ELF-1 (cell line): ENCODE measurements at places on chromosomes 5 and 9.

DNA sequence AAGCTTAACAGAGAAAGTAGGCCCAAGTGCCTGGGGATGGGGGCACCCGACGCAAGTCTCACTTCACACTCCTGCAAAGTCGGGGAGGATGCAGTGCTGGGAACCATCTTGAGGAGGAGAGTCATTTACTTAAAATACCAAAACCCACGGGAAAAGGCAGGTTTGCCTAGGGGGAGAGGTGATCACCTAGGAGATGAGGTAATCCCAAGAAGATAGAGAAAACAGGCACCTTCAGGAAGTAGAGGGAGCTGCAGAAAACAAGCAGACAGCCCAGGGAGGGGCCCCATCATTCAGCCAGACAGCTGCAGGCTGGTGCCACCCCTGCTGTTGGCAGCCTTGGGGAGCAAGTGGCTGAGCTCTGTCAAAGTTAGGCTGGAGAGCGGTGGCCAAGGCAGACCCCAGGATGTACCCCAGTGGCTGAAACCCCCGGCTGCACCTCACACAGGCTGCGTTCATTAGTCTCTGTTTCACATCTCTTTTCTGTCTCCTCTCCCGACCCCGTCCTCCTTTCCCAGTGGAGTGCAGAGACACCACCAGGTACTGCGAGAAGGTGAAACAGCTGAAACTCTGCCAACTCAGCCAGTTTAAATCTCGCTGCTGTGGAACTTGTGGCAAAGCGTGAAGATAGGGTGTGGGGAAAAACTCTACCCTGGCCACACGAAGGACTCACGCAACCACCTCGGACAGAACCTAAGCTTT is 124.9 kb downstream of the SAXO1 start:
- no peak for DNase-seq

DNA sequence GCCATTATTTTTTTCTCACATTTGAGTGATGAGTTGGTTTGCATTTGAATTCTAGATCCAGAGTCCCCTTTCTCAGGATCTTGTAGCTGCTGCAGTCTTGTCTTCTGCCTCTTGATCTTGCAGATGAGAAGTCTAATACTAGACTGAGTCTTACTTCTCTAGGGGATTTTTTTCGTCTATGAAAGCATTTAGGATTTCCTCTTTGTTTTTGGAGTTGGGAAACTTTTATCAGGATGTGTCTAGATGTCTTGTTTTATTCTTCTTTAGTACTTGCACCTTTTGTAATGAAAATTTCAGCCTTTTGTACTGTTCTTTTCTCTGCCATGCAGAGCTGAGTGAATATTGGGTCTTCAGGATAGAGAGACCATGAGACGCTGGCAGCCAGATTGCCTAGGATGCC is 65.4 kb downstream of the ZNF618 start:
- no peak for DNase-seq

GRCh38 chr9:76529653-76530052 is 70.7 kb downstream of the GCNT1 start:
- DNase-seq: no peak

DNA sequence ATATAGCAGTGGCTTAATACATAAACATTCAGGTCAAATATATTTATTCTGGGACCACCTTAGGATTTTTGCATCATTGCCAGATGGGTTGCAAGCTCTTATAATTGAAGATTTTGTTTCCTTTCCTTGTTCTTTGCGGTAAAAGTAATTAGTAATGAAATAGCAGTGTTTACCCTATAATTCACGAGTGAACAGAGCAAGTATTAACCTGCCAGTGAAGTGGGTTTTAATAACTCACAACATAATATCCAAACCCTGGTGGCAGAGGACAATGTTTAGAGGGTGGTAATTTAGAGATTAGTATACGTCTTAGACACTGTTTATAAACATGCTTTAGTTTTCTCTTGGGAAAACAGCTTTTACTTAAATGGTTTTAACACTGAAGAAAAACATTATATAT is 11.8 kb downstream of the ARL14EPL start:
- DNase-seq: no peak

- DNase-seq: no peak
Observed at GRCh38 chr5:138725818-138726416, 27.3 kb upstream of the CTNNA1 start.

GRCh38 chr9:106859957-106860720 is 2.8 kb upstream of the ZNF462 start:
- peak; percentile 90 for DNase-seq

DNA sequence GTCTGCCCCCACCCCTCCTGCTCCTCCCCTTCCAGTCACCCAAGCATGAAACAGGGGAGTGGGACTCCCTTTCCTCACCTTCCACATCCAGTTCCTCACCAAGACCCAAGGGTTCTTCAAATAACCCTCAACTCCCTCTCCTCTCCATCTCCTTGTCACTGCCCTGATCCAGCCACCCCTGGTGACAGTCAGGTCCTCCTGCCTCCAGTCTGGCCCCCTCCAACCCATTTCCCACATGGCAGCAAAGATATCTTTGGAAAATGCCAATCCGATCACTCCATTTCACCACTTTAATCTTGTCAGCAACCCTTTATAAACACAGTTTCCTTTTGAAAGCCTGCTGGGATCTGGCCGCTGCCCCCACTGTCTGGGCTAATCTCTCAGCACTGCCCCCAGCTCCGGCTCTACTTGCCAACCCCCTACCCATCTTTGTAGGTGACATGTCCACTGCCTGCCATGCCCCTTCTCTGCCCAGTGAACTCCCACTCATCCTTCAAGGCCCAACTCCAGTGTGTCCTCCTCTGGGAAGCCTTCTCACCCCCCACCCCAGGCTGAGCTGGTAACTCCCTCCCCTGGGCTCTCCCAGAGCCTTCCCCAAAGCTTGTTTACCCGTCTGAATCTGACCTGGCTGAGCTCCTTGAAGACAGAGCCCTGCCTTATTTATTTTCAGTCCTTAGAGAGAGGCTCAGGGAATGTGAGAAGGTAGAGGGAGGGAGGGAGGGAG is 781 bp upstream of the MYOZ3 start:
- DNase-seq: no peak

GRCh38 chr5:56816546-56817081 is 1.3 kb downstream of the MAP3K1 start:
- peak; percentile 97 for DNase-seq

GRCh38 chr9:112753725-112754124 is 3.2 kb downstream of the SNX30 start:
- DNase-seq: no peak

GRCh38 chr5:91383956-91384300 is 811 bp upstream of the ARRDC3 start:
- no peak for DNase-seq

GRCh38 chr5:58477760-58478376 is 13.4 kb upstream of the GAPT start:
- no peak for DNase-seq

DNA sequence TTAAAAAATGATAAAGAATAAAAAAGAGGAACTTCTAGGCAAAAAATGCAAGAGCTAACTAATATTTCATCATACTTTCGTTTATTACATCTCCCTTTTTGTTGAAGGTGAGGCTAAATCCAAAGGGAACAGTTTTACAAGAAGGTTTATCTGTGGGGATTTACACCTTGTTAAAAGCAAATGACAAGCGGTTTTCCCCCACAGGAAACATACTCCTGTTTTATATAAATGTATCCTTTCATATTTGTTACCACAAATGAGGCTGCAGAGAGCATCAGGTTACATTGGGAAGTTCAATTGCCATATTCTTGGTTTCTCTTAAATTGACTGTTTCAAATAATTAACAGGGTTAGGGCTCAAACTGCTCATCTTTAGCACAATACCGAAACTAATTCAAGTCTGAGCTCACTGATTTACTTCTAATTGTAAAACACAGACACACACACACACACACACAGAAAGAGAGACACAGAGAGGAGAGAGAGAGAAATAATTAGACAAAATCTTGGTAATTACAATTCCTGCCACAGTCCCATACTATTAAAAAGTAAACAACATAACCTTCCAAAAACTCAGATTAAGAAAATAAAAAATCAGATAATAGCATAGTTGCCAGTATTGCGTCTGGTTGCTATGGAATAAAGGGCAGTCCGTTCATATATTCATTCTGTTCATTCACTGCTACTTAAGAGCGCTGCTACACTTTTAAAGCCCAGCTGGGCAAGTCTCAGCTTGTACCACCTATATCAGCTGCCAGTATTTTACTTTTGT is 17.1 kb downstream of the RFX3 start:
- DNase-seq: no peak

- DNase-seq: peak; percentile 8
Observed at GRCh38 chr5:163571744-163572143, 66.3 kb downstream of the MAT2B start.

DNA sequence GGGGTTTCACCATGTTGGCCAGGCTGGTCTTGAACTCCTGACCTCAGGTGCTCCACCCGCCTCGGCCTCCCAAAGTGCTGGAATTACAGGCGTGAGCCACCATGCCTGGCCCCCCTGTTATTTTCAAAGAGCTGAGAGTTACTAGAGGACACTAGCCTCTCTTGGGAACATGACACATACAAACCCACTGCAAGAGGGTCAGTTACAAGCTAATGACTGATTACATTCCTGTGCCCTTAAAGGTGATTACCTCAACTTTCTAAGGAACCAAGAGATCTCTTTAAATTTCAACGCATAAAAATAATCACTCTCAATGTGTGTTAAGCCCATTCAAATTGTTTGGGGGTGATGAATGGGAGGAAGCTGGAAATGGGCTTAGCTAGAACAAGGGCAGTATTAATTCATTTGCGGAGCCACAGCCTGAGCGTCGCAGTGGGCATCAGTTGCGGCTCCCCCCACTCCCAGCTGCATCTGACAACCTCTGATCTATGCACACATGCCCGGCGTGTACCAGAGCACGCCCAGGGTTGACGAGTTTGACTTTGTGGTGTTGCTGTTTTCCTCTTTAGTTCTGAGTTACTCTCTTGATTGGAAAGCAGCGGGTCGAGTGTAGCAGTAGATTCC is 146.9 kb downstream of the GOLPH3 start:
- no peak for DNase-seq

- peak; percentile 5 for DNase-seq
Observed at GRCh38 chr9:9392755-9393154, 1220.0 kb downstream of the PTPRD start.

GRCh38 chr5:50709471-50709870 is 43.0 kb downstream of the PARP8 start:
- no peak for DNase-seq

- DNase-seq: peak; percentile 36
Observed at GRCh38 chr5:77993855-77994318, 217.7 kb upstream of the TBCA start.

- no peak for DNase-seq
Observed at GRCh38 chr5:57277085-57277484, 103.2 kb downstream of the GPBP1 start.

GRCh38 chr5:111447822-111448221 is 64.5 kb downstream of the STARD4 start:
- DNase-seq: no peak

DNA sequence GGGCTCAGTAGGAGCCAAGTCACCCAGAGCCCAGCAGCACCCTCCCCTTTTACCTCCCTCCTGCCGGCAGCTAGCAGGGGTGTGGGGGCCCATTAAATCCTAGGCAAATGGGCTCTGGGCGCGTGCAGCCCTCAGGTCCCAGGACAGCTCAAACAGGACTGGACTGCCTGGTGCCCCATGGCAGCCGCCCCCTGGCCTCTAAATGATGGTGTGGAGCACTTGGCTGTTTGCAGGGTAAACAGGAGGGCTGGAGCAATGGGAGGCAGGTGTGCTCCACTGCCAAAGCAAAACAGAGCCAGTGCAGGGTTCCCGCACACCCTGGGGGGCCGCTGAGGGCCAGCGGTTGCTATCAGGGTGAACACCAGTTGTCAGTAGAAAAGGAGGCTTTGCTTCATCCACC is 55.9 kb upstream of the C5orf58 start:
- DNase-seq: peak; percentile 64

- DNase-seq: peak; percentile 78
Observed at GRCh38 chr9:22446950-22447617, 460 bp downstream of the DMRTA1 start.

DNA sequence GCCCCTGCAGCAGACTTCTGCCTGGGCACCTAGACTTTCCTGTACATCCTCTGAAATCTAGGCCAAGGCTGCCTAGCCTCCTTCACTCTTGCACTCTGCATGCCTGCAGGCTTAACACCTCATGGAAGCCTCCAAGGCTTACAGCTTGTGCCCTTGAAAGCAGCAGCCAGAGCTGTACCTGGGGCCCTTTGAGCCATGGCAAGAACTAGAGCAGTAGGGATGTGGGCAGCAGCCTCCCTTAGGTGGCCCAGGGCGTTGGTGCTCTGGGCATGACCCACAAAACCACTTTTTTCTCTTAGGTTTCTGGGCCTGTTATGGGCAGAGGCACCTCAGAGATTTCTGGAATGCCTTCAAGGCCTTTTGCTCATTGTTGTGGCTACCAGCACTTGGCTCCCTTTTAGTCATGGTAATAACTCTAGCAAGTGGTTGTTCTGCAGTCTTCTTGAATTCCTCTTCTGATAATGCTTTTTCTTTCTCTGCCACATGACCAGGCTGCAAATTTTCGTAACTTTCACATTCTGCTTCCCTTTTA is 606.2 kb downstream of the TLE4 start:
- DNase-seq: no peak

GRCh38 chr5:9071524-9071923 is 474.4 kb downstream of the SEMA5A start:
- no peak for DNase-seq

DNA sequence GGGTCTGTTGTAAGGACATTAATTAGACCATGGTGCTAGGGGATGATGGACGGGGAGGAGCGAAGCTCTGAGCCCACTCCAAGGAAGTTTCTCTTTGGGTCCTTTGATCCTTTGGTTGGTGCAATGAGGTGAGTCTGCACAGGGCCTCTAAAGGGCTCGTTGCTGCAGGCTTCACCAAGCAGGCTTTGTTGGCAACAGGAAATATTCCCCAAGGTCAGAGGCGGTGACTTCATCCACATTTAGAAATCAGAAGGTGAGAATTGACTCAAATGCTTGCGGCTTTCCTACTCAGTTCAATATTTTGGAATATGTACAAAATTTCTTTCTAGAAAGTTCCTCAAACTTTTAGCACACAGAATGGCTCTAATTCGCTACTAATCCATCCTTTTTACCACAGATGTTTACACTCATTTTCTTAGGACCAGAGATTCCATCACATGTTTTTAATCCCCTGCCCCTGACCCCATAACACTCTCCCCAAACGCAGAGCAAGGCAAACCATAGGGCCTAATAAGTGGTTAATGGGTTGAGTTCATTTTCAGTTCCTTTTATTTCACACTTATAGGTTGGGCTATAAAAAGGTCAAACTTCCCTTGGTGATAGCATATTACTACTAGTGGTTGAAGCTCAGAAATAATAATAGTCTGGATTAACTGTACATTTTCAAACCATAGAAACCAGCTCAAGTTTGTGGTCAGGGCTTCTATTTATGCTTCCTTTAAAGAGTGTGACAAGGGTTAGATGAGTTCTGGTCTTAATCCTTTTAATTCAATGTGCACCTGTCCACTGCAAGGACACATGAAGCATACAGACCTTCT is 37.3 kb upstream of the TMEM252 start:
- no peak for DNase-seq
